ENCODE measurements at places on chromosomes 11 and 22. TPM values are rescaled to one million over a fixed set of nuclear protein-coding genes. Genes with fewer than 3 reads are reported as not detected.

FERMT3 gene
- 0.16 TPM for polyA plus RNA-seq

DNA sequence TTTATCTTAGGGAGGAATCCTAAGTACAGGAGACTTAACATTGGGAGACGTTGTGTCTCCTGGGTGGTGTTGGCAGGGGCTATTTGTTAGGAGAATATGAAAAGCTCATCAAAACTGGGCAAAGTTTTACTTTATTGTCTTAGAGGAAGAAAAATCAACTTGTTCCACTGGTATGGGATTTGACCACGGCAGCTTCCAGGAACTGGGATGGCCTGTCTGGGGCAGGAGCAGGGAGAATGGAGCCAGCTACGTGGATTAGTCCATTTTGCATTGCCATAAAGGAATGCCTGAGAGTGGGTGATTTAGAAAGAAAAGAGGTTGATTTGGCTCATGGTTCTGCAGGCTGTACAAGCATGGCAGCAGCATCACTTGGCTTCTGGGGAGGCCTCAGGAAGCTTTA is 198.4 kb downstream of the ADAMTS15 start:
- H3K4me3 ChIP-seq = no peak overlapping the region
- H3K36me3 ChIP-seq = no peaks in the 10 kb centered on the region
- no peak for DNase-seq
- no peak overlapping the region for H3K27ac ChIP-seq
- peaks cover 6% of the 10 kb centered on the region for H3K4me1 ChIP-seq

TCF20 gene
- 15.8 TPM for polyA plus RNA-seq

- H3K36me3 ChIP-seq = no peaks in the 10 kb centered on the region
- peaks cover 35% of the 10 kb centered on the region for H3K27me3 ChIP-seq
- no peak for DNase-seq
- no peak overlapping the region for H3K27ac ChIP-seq
Measured at GRCh38 chr11:19632499-19632834, 80.2 kb upstream of the NAV2 start.

DNA sequence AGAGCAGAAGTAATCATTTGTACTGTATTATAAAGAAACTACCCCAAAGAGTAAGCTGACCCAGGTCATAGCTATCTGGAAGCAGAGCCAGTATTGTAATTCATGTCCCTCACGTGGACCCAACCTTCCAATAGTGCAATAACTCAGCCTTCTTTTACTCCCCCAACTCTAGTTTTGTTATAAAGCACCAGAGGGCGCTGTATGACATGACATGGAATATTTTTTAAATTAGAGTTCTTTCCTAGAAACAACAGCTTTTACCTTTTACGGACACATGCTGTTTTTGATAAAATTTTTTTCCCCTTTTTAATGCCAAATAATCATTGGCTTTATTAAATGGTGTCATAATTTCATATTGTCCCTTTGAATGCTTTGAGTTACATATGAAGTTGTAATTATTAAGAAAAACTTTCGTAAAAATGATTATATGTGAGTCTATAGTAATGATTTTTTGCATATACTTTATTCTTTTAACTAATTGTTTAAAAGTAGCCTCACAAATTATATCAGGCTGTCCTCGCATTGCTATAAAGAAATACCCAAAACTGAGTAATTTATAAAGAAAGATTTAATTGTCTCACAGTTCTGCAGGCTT is 76.9 kb downstream of the DKK3 start:
- no peaks in the 10 kb centered on the region for H3K27me3 ChIP-seq
- H3K4me1 ChIP-seq = no peaks in the 10 kb centered on the region
- no peak overlapping the region for H3K4me3 ChIP-seq
- no peak overlapping the region for H3K27ac ChIP-seq
- peaks cover 29% of the 10 kb centered on the region for H3K36me3 ChIP-seq

GRCh38 chr11:119983240-119983732 is 154.6 kb downstream of the TRIM29 start:
- H3K36me3 ChIP-seq = no peaks in the 10 kb centered on the region
- H3K27ac ChIP-seq = no peak overlapping the region
- H3K4me3 ChIP-seq = no peak overlapping the region
- no peak for DNase-seq

DNA sequence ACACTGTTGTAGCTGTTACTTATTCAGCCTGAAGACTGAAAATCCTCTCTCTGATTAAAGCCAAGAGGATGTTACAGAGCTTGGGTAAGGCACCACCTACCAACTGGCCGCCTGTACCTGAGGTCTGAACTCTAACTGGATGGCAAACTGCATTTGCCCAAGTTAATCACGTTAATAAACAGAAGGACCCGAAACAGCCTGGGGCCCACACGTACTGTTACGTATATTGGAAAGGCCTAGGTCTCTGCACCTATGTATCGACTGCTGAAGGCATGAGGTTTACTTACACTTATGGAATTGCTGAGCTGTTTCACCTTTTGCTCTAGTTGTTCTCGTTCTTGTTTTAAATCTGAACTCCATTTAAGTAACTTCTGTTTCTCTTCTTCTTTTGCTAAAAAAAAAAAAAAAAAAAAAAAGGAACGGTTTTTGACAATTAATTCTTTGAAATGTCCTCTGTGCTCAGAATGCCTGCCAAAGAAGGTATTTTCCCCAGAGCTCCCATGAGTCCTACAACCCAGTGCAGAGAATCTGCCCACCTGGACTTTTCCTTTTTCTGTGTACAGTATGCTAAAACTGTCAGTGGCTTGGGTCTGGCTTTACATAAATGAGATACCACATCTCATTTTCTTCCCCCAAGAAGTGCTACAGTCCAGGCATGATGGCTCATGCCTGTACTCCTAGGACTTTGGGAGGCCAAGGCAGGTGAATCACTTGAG is 13.1 kb downstream of the LARGE2 start:
- peaks cover 12% of the 10 kb centered on the region for H3K4me1 ChIP-seq
- no peak overlapping the region for H3K4me3 ChIP-seq
- DNase-seq = no peak
- no peak overlapping the region for H3K27ac ChIP-seq
- no peaks in the 10 kb centered on the region for H3K27me3 ChIP-seq
- peaks cover 34% of the 10 kb centered on the region for H3K36me3 ChIP-seq

GRCh38 chr11:65053827-65054508 is 4.4 kb downstream of the NAALADL1 start:
- no peaks in the 10 kb centered on the region for H3K36me3 ChIP-seq
- DNase-seq = no peak
- H3K27me3 ChIP-seq = no peaks in the 10 kb centered on the region
- no peak overlapping the region for H3K4me3 ChIP-seq
- H3K27ac ChIP-seq = no peak overlapping the region

DNA sequence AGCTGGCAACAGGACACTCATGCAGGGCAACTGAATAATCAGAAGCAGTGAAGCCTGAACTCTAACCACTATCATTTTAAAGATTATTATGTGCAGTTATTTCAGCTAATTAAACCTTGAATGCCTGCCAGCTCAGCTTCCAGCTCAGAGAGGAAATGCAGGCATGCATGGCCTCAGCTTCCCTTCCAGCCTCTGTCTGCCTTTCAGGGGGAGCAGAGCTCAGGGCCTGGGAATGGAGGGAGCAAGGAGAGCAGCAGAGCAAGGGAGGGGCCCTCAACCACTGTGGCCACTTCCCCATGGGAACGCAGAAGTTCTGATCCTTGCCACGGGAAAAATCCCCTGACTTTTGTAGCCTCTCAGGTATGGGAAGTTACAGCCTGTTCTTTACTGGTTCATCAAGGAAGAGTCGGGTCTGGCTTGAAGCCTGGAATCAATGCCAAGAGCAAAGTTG is 32.5 kb upstream of the APLNR start:
- no peak overlapping the region for H3K4me3 ChIP-seq
- no peaks in the 10 kb centered on the region for H3K27me3 ChIP-seq
- H3K36me3 ChIP-seq = no peaks in the 10 kb centered on the region

DNA sequence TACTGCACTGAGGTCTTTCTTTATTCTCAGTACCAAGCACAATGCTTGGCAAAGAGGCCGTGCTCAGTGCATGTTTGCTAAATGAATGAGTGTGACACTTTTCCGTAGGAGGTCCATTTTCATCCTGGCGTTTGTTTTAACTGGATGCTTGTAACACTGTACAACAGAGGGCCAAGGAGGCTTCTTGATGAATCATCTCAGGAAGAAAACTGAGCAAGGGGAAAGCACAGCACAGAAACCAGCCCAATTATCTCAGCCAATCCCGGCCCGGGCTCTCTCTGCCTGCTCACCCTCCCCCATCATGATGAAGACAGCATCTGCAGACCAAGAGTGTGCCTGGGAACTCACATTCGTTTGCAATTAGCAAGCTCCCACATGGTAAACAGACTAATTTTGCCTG is 570.3 kb downstream of the OPCML start:
- H3K36me3 ChIP-seq = no peaks in the 10 kb centered on the region
- H3K4me3 ChIP-seq = no peak overlapping the region
- no peak overlapping the region for H3K27ac ChIP-seq
- DNase-seq = no peak
- no peaks in the 10 kb centered on the region for H3K4me1 ChIP-seq

GRCh38 chr11:17601676-17602075 is 54.6 kb downstream of the OTOG start:
- H3K27me3 ChIP-seq = peaks cover 18% of the 10 kb centered on the region
- H3K4me1 ChIP-seq = no peaks in the 10 kb centered on the region
- no peak overlapping the region for H3K4me3 ChIP-seq
- no peak overlapping the region for H3K27ac ChIP-seq

DNA sequence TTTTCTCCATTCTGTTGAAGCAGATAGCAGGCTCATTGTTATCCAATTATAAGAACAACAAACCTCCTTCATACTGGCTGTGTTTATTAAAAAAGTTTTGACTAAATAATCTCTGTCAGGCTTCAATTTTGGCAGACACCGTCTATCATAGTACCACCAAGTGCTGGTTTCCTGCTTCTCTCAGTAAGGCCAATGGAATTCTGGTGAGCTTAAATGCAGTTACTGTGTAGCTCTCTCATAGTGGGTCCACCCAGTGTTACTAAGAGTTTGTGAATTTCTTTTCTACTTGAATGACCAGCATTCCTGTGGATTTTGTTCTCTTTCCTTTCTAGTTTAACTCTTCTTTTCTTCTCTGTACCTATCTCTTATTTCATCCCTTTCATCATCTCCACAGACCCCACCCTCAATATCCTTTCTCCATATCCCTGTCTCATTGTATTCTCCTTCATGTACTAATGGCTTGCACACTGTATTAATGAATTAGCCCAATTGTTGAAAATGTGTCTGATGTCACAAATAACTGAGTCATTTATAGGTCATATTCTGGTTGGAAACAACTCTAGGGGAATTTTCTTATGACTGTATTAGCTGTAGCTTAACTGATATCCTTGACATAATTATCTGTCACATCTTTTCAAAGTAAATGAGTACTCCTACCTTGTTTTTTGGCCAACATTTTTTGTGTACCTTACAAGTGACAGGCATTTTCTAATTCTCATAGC is 372.1 kb downstream of the FAT3 start:
- H3K4me3 ChIP-seq = no peak overlapping the region
- no peak for DNase-seq
- H3K36me3 ChIP-seq = no peaks in the 10 kb centered on the region
- no peak overlapping the region for H3K27ac ChIP-seq
- no peaks in the 10 kb centered on the region for H3K27me3 ChIP-seq

POTEH gene
- not detected for polyA plus RNA-seq

GRCh38 chr22:49999063-49999945 is 13.3 kb downstream of the IL17REL start:
- H3K27me3 ChIP-seq = peaks cover 12% of the 10 kb centered on the region
- no peaks in the 10 kb centered on the region for H3K36me3 ChIP-seq
- H3K4me1 ChIP-seq = no peaks in the 10 kb centered on the region

DNA sequence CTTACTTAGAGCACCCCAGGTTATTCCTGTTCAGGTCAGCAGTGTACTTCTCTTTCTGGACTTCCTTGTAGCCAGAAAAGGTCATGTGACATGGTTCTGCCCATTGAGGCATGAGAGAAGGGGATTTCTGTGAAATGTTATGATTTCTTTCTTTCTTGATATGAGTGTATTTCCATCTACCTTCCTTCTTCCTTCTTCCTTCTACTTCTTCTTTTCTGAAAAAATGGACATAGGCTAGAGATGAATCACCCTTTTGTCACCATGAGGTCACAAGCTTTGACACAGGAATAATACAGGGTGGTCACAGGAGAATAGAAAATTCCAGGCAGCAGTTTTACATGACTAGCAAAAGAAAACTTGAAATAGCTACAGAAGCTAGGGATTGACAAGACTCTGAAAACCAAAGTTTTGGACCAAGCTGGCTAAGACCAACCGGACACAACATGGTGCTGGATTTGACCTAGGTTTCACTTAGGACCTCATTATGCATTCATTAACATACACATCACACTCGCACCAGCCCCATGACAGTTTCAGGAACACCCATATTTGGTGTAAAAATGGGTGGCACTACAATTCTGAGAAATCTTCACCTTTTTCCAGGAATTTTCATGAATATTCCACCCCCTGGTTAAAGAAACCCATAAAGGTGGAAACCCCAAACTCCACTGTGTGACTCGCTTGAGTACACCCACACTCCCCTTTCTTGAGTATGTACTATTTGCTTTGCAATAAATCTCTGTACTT is 21.2 kb upstream of the MAP6 start:
- peaks cover 1% of the 10 kb centered on the region for H3K27me3 ChIP-seq
- H3K36me3 ChIP-seq = no peaks in the 10 kb centered on the region
- no peak for DNase-seq
- H3K4me1 ChIP-seq = no peaks in the 10 kb centered on the region
- no peak overlapping the region for H3K4me3 ChIP-seq
